A549 treated with ZK216348 at 1 μM for 4 hours (cell line): ENCODE measurements at places on chromosomes 13 and 19. TPM values are rescaled to one million over a fixed set of nuclear protein-coding genes. Genes with fewer than 3 reads are reported as not detected.

The RUVBL2 gene
- 194 to 265 TPM (median 241 TPM) in 5 replicates for total RNA-seq

The COMP gene
- total RNA-seq = 0.09 to 0.15 TPM (median 0.12 TPM) in 4 of 5 replicates, not detected in the other

The NEK3 gene
- total RNA-seq = 5.9 to 9.7 TPM (median 8.0 TPM) in 5 replicates

The ZNF90 gene
- not detected in 5 replicates for total RNA-seq

The RAB8A gene
- 48.2 to 93.5 TPM (median 52.2 TPM) in 5 replicates for total RNA-seq

The SSC5D gene
- total RNA-seq = 0.69 to 1.2 TPM (median 0.82 TPM) in 5 replicates

The RFPL4AL1 gene
- not detected in 5 replicates for total RNA-seq

The CNFN gene
- 35.4 to 51.0 TPM (median 43.8 TPM) in 5 replicates for total RNA-seq

The ZSWIM9 gene
- 4.0 to 9.3 TPM (median 7.8 TPM) in 5 replicates for total RNA-seq

The GRK1 gene
- not detected in 5 replicates for total RNA-seq

The CASP14 gene
- not detected in 5 replicates for total RNA-seq

The CCDC169 gene
- total RNA-seq = 0.28 to 0.74 TPM (median 0.35 TPM) in 5 replicates

The ZNF575 gene
- 1.0 to 3.4 TPM (median 2.4 TPM) in 5 replicates for total RNA-seq

The ADPRHL1 gene
- total RNA-seq = 12.8 to 15.7 TPM (median 13.9 TPM) in 5 replicates

The GFY gene
- total RNA-seq = 0.14 to 0.39 TPM (median 0.20 TPM) in 3 of 5 replicates, not detected in the others

The NPAS1 gene
- 3.4 to 8.0 TPM (median 5.8 TPM) in 5 replicates for total RNA-seq

The CGB8 gene
- 2.1 to 4.2 TPM (median 3.0 TPM) in 5 replicates for total RNA-seq

The IL4I1 gene
- total RNA-seq = 0.19 to 0.88 TPM (median 0.64 TPM) in 5 replicates

The NEK5 gene
- 0.07 to 0.11 TPM in 2 of 5 replicates, not detected in the others for total RNA-seq

The PROZ gene
- total RNA-seq = not detected in 5 replicates

The DOCK6 gene
- 5.3 to 11.8 TPM (median 9.6 TPM) in 5 replicates for total RNA-seq

The PNMA8A gene
- total RNA-seq = 8.1 to 11.0 TPM (median 10.6 TPM) in 5 replicates

The ZNF547 gene
- total RNA-seq = 1.2 to 3.6 TPM (median 1.8 TPM) in 5 replicates

The KLK7 gene
- not detected in 5 replicates for total RNA-seq

The KLK5 gene
- not detected in 5 replicates for total RNA-seq

The TMEM59L gene
- total RNA-seq = 5.8 to 6.2 TPM (median 6.0 TPM) in 5 replicates

The EHD2 gene
- total RNA-seq = 98.0 to 174 TPM (median 156 TPM) in 5 replicates

The LIM2 gene
- total RNA-seq = not detected in 5 replicates

The TMEM145 gene
- total RNA-seq = 2.5 to 3.9 TPM (median 3.2 TPM) in 5 replicates

The FFAR1 gene
- not detected in 5 replicates for total RNA-seq

The ZNF583 gene
- total RNA-seq = 1.8 to 3.0 TPM (median 2.3 TPM) in 5 replicates
